CD4-positive, alpha-beta T cell treated with Interferon alpha-2 for 1 hour (primary cell): ENCODE measurements at places on chromosomes 7 and 10.

GRCh38 chr10:99929360-99929759 is 80.4 kb downstream of the DNMBP start:
- no peak for DNase-seq

- no peak for DNase-seq
Measured at GRCh38 chr10:116287906-116288501, 15.0 kb upstream of the GFRA1 start.

GRCh38 chr7:35035511-35035961 is 1.7 kb downstream of the DPY19L1 start:
- DNase-seq: peak; percentile 5

DNA sequence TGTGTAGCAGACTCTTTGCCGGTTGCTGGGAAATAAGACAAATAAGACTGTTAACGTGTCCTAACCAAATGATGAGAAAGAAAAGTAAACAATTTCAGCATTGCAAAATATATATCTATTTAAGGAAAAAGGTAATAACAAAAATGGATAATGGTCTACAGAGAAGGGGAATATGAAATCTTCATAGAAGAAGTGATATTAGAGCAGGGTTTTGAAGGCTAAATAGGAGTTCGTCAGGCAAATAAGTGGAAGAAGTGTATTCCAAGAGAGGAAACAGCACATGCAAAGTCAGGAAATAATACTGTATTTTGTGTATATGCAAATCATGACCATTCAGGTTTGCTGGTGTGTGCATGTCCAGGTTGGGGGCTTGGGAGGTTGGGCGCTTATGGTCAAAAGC is 55.3 kb upstream of the OSBPL3 start:
- no peak for DNase-seq

DNA sequence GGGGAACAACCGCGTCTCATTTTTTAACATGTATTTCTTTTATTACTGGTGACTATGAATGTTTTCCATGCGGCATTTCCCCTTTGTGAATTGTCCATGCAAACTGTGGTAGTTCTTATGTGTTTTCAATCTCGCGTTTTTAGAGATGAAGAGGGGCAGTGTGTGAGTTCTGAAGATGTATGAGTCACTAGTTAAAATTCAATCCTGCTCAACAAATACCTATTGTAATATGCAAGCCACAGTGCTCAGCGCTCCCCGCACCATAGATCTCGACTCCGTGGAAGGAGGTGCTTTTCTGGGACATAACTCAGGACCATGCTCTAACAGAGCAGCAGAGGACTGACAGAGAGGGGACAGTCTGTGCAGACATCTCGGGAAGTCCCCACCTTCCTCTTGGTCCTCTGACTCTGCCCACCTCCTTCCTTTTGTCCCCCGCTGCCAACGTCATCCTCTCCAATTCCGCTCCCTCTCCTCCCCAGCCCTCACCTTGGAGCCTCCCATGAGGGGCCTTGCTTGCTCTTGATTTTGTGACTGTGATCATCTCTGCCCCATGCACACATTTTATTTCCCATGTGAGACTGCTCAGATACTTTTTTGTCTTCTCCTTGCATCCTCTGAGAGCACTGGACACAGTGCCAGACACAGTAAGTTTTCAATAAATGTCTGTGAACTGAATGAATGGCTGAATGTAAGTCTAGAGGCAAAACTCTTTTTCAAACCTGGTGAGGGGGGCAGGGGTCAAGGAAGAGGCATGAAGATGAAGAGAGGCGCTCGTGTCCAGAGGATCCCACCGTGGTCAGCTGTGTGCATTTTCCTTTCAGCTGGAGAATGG is 42.7 kb upstream of the PLEKHA1 start:
- DNase-seq: no peak

DNA sequence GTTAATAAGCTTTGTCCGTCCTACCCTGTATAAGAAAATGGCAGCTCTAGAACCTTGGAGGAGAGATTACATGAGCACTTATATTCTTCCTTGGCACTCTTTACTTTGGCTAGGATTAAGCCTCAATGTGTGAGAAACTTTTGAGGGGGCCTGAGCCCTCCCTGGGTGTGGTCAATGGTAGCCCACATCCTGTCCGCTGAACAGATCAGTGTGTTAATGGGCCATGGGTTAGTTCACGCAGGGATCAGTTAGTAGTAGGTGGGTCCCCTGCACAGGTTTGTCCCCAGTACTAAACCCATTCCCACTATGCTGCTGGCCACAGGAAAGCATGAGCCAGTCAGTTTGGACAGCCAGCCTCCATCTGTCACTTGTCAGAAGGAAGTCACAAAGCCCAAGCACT is 20.2 kb upstream of the IKZF1 start:
- DNase-seq: peak; percentile 23

DNA sequence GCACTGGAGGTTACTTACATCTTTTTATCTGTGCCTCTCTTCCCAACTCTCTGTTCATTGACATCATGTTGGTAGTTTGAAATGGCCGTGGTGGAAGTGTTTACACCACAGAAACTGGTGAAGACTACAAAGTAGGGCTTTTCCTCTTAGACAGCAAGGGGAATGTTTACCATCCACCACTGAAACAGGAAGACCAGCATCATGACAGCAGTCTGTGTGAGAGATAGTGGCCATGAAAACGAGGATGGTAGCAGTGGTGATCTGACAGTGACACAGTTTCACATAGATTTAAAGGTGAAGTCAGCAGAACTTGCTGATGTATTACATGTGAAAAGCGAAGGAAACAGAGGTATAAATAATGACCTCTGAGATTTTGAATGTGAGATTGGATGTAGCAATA is 115.7 kb downstream of the CCDC71L start:
- DNase-seq: no peak

GRCh38 chr7:127487381-127487780 is 94.9 kb upstream of the ZNF800 start:
- DNase-seq: no peak

DNA sequence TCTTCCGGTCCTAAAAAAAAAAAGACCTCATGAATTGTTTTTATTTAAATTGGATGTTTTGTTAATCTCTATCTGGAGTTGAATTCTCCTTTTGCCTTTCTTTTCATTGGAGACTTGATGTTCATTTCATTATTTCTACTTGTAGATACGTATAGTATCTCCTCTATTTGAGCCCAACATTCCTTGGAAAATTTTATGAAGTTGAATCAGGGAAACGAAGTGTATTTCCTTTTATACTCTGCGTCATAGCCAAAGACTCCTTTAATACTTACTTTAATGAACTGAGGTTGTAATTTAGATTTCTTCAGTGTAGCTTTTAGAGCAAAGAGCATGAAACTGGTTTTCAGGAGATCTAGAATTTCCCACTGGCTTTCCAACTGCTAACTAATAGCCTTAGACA is 132.4 kb downstream of the KIAA1217 start:
- DNase-seq: no peak

- no peak for DNase-seq
Measured at GRCh38 chr7:79968077-79968648, 166.5 kb upstream of the GNAI1 start.

DNA sequence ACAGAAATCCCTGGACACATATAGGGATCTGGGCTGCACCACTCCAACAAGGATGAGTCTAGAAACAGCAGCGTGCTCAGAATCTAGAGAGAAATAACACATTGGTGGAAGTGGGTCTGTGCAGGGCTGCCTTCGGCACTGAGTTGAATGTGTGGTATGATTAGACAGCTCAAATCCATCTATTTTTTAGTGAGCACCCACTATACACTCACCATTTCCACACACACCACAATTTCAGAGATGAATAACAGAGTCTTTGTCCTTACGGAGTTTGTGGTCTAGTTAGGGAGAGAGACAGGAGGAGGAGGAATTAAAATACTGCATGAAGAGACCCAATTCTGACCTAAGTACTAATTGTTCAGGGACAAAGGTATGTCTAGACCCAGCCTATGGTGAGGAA is 44.2 kb downstream of the JAZF1 start:
- no peak for DNase-seq

DNA sequence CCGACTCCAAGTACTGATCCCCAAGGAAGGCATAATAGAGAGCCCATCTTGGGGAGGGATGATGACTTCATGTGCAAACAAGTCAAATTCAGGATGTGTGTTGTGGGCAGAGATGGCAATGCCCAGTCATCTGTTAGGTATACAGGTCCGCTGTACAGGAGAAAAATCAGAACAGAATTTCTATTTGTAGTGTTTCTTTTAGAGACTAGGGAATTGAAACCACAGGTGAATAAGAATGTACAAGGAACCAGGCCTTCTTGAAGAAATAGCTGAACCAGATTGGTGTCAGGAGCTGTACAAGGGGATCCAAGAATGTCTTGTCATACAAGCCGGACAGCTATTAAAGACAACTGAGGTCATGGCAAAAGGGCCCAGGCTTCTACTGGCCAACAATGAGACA is 147.9 kb downstream of the PFKFB3 start:
- no peak for DNase-seq

GRCh38 chr7:144019457-144019856 is 19.3 kb downstream of the OR6B1 start:
- DNase-seq: no peak

DNA sequence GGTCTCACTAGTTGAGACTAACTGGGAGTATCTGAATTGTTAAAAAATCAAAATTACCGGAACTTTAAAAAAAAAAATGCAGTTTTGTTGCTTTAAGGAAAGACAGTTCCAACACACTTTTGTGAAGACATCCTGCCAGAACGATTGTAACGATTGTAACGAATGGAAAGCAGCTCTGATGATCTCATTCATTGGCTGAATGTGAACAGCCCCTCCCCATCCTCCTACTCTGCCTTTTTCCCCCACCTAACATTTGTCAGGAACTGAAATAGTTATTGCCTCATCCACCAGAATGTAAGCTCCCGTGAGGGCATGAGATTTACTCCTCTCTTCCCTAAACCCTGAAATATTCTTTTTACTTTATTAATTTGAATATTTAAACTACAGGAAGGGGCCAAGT is 23.1 kb upstream of the ZC3HAV1L start:
- no peak for DNase-seq

DNA sequence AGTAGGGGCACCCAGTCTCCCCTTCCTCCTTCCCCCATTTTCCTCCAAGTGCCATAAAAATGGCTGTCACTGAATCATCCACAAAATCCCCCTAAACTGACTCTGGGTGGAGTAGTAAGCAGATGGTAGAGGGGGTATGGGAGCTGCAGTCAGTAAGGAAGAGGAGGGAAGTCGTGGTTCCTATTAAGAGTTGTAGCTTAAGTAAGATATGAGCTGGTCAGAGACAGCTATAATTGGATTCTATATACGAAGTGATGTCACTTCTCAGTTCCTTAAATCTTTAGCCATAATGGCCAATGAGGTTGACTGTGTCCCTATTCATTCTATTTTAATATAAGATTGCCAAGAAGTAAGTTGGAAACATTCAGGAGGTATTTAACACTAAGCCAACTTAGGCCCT is 131.7 kb downstream of the SLC16A9 start:
- DNase-seq: no peak

DNA sequence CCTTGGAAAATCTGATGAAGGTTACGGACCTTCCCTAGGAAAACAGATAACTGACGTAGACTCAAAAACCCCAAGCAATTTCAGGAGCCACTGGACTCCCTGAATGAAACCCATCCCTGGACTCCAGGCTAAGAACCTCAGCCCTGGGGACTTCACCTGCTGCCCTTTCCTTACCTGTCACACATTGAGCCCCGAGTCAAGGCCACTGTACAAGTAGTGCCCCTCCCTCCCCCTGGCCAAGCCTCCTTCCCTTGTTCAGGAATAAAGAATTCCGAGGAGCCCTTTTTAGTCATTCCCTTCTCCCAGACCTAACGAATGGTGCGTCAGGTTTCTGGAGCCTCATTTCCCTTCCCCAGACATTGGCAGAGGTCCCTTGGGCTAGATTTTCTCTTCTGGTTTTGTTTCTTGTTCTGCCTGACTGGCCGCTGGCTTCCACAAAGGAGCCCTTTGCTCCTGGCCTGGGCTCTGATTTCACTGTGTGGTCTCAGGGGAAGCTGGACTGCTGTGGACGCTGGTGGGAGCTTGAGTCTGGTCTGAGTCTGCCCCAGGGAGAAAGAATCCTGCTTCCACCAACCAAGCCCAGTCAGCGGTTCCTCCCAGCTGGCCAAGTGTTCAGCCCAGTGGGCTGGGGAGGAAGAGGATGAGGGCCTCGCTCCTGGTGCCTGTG is 31.7 kb downstream of the ZNF775 start:
- DNase-seq: no peak

DNA sequence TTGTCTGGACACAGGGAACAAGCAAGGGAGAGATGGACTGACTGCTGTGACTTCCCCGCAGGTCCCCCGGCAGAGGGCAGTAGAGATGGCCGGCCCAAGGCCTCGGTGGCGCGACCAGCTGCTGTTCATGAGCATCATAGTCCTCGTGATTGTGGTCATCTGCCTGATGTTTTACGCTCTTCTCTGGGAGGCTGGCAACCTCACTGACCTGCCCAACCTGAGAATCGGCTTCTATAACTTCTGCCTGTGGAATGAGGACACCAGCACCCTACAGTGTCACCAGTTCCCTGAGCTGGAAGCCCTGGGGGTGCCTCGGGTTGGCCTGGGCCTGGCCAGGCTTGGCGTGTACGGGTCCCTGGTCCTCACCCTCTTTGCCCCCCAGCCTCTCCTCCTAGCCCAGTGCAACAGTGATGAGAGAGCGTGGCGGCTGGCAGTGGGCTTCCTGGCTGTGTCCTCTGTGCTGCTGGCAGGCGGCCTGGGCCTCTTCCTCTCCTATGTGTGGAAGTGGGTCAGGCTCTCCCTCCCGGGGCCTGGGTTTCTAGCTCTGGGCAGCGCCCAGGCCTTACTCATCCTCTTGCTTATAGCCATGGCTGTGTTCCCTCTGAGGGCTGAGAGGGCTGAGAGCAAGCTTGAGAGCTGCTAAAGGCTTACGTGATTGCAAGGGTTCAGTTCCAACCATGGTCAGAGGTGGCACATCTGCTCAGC is 6.0 kb downstream of the CYREN start:
- no peak for DNase-seq

DNA sequence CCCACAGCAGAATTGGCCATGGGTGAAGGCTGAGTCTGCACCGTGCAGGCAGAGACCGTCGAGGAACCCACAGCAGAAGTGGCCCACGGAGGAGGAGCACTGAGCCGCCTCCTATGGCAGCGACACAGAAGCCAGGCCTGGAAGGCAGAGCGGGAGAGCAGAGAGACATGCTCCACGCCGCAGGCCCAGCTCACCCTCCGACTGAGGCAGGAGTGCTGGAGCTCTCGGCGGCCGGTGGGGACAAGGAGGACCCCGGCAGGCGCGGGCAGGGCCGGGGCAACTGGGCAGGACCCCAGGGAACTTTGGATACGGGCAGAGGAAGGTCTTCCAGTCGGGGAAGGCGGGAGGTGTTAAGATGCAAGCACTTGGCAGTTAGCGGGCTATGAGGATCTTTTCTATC is 420.4 kb downstream of the DNAJB6 start:
- DNase-seq: no peak

- DNase-seq: no peak
Measured at GRCh38 chr7:156768698-156769472, 124.1 kb downstream of the LMBR1 start.
